ENCODE measurements at places on chromosomes 2 and 18. TPM values are rescaled to one million over a fixed set of nuclear protein-coding genes. Genes with fewer than 3 reads are reported as not detected.

Gene SPIRE1
- 28.8 TPM for total RNA-seq

Gene FAM237A
- total RNA-seq, result not detected

Gene FAP
- total RNA-seq, result 96.1 TPM

Gene EGR4
- total RNA-seq, result under 0.01 TPM

Gene APOB
- under 0.01 TPM for total RNA-seq

Gene MC5R
- total RNA-seq, result not detected

Gene ELOA2
- not detected for total RNA-seq

Gene B3GNT7
- 0.17 TPM for total RNA-seq

Gene KCNIP3
- total RNA-seq, result 1.7 TPM

Gene SLC40A1
- 97.4 TPM for total RNA-seq

Gene QPCT
- 3.9 TPM for total RNA-seq

Gene CTLA4
- total RNA-seq, result not detected

Gene CHRND
- not detected for total RNA-seq

Gene CD8A
- total RNA-seq, result not detected

Gene FOXD4L1
- total RNA-seq, result 0.17 TPM

Gene HRH4
- total RNA-seq, result under 0.01 TPM

Gene MYL1
- total RNA-seq, result not detected

Gene CDK15
- 1.3 TPM for total RNA-seq

Gene PROKR1
- total RNA-seq, result not detected

Measured in fibroblast of lung (primary cell).